Pulmonary artery endothelial cell (primary cell): ENCODE measurements at places on chromosomes 13 and 19.

DNA sequence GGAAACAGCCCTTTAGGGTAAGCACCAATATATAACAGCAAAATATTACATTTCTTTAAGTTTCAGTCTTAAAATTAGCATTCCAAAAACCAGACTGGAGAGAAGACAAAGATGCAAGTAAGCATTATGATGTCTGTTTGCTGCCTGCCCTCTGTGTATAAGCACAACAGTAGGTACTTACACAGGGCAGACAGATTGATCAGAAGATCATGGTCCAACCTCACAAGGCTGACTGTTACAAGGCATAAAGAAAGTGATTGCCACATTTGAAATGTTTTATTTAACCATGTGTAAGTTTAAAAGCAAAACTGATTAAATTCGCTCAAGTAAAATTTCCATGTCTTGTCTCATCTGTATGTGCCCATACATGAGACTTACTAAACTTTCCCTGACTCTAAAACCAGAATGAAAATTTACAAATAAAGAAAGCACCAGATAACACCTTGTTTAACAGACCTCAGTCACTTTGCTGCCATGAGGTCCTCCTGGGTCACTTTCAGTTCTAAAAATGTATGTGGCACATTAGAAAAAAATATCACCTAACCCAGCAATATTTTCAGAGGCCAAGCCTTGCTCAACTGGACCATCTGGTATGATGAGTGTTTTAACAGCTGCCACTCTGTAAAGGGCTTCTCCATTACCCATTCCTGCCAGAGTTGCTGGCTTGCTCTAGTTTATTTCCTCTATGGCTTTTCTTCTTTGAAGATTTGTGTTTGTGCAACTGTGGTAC lies 297.0 kb downstream of the RBM26 start:
- DNase-seq: no peak

DNA sequence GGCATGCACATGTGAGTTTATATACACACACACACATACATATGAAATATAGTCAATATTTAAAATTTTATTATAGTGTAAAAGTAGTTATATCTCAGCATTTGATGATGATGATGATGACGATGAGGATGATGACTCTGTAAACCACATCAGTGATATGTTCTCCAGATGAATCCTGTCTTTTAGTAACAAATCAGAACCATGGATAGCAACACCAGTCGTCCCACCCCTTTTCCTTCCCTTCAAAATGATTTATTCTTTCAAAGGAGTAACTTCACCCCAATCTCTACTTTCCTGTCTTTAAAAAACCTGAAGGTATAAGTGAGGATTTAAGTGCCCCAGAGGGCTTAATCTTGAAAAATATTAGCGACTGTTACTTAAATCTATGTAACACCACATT lies 74.1 kb downstream of the DCLK1 start:
- no peak for DNase-seq

GRCh38 chr13:32381539-32381938 lies 46.4 kb downstream of the N4BP2L1 start:
- DNase-seq: no peak

DNA sequence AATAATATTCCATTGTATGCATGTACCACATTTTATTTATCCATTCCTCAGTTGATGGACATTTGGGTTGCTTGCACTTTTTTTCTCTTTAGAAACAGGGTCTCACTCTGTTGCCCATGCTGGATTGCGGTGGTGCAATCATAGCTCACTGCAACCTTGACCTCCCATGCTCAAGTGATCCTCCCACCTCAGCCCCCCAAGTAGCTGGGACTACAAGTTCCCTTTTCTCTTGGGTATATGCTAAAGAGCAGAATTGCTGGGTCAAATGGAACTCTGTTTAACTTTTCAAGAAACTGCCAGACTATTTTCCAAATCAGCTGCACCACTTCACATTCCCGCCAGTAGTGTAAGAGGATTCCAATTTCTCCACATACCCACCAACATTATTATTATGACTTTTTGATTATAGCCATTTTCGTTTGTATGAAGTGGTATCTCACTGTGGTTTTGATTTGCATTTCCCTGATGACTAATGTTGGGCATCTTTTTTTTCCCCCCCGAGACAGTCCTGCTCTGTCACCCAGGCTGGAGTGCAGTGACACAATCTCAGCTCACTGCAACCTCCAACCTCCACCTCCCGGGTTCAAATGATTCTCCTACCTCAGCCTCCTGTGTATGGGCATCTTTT lies 7.6 kb upstream of the IPO5 start:
- no peak for DNase-seq

DNA sequence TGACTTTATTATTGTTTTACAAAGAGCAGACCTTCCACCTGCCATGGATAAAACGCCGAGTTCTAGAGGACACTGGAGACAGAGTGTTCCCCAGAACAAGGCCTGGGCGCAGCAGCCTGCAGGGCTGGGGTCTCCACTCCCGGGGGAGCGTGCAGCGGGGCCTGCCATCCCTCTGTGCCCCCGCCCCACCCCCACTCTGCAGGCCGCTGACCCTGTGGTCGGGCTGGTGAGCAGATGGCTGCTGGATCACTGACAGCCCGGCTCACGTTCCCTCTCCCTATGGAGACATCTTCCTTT lies 8.6 kb upstream of the PTBP1 start:
- DNase-seq: no peak

GRCh38 chr19:11091703-11092153 lies 2.5 kb downstream of the LDLR start:
- peak; percentile 87 for DNase-seq

DNA sequence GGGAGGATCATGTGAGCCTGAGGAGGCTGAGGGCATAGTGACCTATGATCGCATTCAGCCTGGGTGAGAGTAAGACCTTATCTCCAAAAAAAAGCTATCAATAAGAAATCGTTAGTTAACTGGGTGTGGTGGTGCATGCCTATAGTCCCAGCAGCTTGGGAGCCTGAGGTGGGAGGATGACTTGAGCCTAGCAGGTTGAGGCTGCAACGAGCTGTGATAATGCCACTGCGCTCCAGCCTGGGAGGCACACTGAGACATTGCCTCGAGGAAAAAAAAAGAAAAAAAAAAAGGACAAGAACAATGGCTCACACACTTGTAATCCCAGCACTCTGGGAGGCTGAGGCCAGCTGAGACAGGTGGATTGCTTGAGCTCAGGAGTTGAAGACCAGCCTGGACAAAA lies 16.2 kb downstream of the PSPC1 start:
- no peak for DNase-seq

GRCh38 chr19:7858109-7858770 lies 15.9 kb downstream of the PRR36 start:
- DNase-seq: no peak

DNA sequence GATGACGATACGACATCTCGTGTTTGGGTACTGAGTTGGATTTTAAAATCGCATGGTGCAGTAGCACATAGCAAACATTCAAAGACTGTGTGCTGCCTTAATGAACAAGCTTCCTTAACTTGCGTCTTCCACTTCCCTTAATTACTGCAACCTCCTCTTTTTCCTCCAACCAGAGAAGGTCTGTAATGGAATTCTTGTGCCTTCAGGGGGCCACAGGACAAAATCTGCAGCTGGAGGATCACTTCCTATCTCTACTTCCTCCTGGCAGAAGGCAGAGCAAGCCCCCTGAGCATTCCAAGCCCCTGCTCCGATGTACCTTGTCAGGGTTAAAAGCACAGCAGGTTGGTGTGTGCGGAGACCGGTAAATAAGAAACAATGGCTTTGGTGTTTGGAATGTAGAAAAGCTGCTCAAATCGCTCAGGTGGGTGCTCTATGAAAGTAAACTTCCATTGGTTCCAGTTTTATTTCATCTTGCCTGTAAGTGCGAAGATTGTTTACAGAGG lies 151.3 kb upstream of the UQCRFS1 start:
- DNase-seq: no peak

- DNase-seq: no peak
Measured at GRCh38 chr19:35908010-35908441, at the start of gene TYROBP. Gene TYROBP, minus strand, starts transcription at chr19:35908295. Its CDS starts 67 bp downstream, at chr19:35908228.

GRCh38 chr13:98505217-98505616 lies 71.7 kb downstream of the STK24 start:
- no peak for DNase-seq

- no peak for DNase-seq
Measured at GRCh38 chr13:26847281-26847680, 86.7 kb upstream of the GPR12 start.

- peak; percentile 47 for DNase-seq
Measured at GRCh38 chr19:13207846-13208671, 57.8 kb downstream of the IER2 start.

DNA sequence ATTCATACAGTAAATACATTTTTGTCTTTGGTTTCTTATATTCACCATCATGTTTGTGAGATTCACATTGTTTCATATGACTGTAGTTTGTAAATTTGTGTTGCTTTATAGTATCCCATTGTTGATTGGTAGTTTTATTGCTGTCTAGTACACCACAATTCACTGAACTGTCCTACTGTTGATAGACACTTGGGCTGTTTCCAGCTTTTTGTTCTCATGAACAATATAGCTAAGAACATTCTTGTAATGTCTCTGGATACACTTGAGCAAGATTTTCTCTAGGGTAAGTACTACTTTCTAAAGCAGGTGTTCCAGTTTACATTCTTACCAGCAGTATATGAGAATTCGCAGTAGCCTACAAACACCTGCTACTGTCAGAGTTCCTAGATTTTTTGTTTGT lies 37.8 kb downstream of the SKA3 start:
- DNase-seq: peak; percentile 3

GRCh38 chr19:35261356-35262100 lies 7.2 kb upstream of the USF2 start:
- no peak for DNase-seq
